Pancreas (tissue), 10 donors: ENCODE measurements at places on chromosomes 7 and 10.

DNA sequence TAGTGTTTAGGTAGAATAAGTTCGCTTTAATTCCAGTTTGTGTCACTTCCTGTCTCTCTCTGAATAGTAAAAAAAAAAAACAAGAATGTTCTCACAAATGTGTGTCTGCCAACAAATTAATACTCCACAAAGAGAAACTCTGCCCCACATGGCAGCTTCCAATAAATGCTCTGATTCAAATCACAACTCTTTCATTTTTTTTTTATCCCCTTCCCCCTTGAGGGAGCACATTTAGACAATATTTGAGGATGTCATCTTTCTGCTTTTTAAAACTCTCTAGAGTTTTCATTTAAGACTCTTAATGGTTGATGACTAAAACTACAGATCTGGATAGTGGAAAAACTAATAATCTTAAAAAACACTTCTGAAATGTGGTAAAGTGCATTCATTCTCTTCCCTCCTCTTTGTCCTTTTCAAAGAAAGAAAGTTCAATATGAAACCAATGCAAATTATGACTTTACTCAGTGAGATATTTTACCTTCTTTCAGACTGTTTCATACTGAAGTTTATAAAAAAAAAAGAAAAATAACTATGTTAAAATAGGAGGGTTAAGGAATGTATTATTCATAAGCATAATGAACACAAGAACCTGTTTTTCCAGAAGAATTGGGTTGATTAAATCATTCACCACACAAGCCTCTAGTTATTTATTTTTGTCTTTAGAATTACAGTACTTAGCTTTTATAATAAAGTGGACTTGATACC lies 42.3 kb downstream of the ARID5B start:
- no peak for DNase-seq

- no peak for DNase-seq
Measured at GRCh38 chr10:113960617-113961181, 83.0 kb upstream of the ADRB1 start.

GRCh38 chr10:132239126-132240031 lies 52.6 kb downstream of the DPYSL4 start:
- DNase-seq, result no peak

DNA sequence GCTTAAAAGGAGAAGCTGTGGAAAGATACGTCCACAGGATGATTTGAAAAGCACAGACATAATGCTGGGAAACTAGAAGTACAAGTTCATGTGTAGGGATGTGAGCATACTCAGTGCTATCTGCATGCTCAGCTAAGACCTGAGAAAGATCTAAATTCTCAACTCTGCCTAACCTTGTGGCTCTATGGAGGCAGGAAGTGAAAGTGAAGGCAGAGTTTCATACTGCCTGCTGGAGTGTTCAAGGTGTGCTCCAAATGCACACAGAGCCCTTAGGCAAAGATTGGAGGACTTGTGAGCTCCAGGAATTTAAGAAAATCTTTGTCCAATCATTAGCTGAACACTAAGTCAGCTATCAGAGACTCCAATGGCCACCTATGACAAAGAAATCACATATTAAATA lies 190.9 kb downstream of the RNLS start:
- DNase-seq, result no peak

DNA sequence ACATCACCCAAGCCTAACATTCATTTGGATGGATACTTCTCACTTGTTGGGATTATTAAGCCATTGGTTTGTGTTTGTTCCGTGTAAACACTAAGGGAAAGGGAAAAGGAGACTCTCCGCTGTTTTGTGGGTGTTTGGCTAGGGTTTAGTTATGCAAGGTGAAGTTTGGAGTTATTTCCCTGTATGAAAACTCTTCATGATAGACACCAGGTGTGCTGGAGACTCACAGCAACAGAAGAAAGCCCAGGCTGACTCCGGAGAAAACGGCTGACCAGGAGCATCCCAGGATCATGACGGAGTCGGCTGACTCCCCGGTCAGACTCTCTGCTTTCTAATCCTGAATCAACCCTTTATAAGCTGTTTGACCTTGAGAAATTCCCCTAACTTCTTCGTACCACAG lies 94.1 kb upstream of the KLF6 start:
- no peak for DNase-seq

DNA sequence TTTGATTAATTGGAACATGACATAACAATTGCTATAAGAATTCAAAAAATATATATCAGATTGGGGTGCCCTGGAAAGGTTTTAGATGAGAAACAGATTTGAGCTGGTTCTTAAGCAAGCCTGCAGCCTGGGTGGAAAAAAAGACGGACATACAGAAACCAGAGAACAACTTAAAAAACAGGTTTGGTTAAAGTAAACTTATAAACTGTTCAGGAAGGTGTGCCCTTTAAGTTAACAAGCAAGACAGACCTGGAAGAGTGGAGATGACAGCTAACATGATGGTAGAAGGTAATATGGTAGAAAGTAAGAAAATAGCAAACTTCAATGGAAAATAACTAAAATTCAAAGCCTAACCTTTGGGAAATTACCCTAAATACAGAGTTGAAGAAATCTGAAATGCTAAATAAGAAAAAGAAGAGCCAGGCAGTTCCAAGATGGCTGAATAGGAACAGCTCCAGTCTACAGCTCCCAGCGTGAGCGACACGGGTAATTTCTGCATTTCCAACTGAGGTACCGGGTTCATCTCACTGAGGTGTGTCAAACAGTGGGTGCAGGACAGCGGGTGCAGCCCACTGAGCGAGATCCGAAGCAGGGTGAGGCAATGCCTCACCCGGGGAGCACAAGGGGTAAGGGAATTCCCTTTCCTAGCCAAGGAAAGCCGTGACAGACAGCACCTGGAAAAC lies 52.2 kb downstream of the CADPS2 start:
- no peak for DNase-seq

DNA sequence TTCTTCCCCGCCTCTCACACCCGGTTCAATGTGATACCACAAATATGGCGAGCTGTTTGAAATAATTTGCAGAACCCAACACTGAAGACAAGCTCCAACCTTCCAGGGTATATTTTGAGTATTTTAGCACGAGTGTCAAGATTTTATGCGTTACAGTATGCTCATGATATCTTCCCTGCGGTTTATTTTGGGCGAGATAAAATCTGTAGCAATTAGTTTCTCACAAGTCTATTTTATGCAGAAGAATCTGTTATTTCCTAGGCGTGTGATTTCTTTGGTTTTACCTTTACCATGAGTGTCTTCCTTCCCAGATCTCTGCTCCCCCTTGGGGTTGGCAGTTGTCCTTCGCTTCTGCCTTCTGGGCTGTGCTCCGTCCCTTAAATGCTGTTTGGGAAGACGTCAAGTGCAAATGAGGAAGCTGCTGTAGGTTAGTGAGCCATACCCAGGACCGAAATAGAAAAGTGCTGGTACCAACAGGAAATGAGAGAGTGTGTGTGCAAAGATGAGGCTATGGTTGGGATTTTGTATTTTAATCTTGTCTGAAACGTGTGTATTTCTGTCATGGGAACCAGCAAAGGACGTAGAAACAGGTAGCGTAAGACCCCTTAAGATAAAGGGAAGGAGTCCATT lies 299.8 kb downstream of the KLF6 start:
- DNase-seq, result no peak
